Common myeloid progenitor, CD34-positive (primary cell): ENCODE measurements at places on chromosomes 11 and 22.
A peak's percentile ranks its signal among the peaks of the same experiment; 100 is the strongest.

GRCh38 chr11:23746896-23747295 is 750.0 kb upstream of the LUZP2 start:
- no peak for DNase-seq
- no peaks in the 10 kb centered on the region for H3K27me3 ChIP-seq
- no peaks in the 10 kb centered on the region for H3K36me3 ChIP-seq

DNA sequence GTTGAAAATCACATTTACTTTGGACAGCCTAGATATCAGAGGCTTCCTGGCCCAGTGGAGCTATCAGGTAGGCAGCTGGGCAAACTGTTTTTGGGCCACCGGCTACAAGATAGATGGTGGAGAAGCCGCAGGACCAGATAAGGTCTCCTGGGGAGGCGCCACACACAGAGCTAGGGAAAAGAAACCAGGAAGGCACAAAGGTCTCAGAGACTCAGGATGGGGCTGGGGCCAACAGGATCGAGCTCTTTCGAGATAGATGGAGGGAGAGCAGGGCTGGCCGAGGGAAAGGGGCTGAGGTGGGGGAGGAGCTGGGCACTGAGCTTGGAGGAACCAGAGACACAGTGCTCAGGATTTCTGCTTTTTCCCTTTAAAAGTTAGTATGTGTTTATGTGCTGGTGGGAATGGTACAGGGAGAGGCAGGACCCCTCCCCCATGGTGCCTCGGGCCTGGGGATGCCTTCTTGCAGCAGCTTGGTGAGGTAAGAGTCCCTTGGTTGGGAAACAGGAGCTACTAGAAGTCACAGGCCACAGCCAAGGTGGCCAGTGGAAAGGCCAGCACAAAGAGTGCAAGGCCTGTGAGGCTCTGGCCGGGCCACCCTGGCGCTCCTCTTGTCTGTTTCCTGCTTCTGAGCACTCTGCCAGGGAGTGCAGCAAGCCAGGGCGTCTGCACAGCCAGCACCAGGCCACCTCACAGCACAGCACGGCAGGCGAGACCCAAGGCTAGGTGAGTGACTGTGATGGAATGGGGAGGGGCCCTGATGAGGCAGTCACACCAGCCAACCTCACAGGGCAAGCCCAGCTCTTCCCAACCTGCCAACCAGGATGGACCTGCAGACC is 11.5 kb upstream of the NAP1L4 start:
- no peaks in the 10 kb centered on the region for H3K4me1 ChIP-seq
- no peak overlapping the region for H3K27ac ChIP-seq
- no peak overlapping the region for H3K4me3 ChIP-seq
- no peak for DNase-seq
- H3K36me3 ChIP-seq = peaks cover 66% of the 10 kb centered on the region

GRCh38 chr11:40281052-40281580 is 1178.3 kb downstream of the LRRC4C start:
- peak overlapping the region; percentile 79 for H3K27ac ChIP-seq
- peak; percentile 66 for DNase-seq
- no peak overlapping the region for H3K4me3 ChIP-seq
- no peaks in the 10 kb centered on the region for H3K27me3 ChIP-seq

GRCh38 chr22:24407278-24407665 is 20.1 kb upstream of the ADORA2A start:
- no peak overlapping the region for H3K27ac ChIP-seq
- H3K4me1 ChIP-seq = no peaks in the 10 kb centered on the region
- no peaks in the 10 kb centered on the region for H3K27me3 ChIP-seq
- H3K4me3 ChIP-seq = no peak overlapping the region

- no peaks in the 10 kb centered on the region for H3K36me3 ChIP-seq
- no peak for DNase-seq
- H3K27me3 ChIP-seq = no peaks in the 10 kb centered on the region
- H3K4me1 ChIP-seq = no peaks in the 10 kb centered on the region
- H3K4me3 ChIP-seq = no peak overlapping the region
- H3K27ac ChIP-seq = no peak overlapping the region
Observed at GRCh38 chr11:79265756-79266322, 175.0 kb downstream of the TENM4 start.

- H3K27me3 ChIP-seq = no peaks in the 10 kb centered on the region
- H3K27ac ChIP-seq = peak overlapping the region; percentile 77
- DNase-seq = no peak
- peak overlapping the region; percentile 68 for H3K4me3 ChIP-seq
- peaks cover 57% of the 10 kb centered on the region for H3K4me1 ChIP-seq
Observed at GRCh38 chr22:38315823-38316363, 1.3 kb downstream of the CSNK1E start.

DNA sequence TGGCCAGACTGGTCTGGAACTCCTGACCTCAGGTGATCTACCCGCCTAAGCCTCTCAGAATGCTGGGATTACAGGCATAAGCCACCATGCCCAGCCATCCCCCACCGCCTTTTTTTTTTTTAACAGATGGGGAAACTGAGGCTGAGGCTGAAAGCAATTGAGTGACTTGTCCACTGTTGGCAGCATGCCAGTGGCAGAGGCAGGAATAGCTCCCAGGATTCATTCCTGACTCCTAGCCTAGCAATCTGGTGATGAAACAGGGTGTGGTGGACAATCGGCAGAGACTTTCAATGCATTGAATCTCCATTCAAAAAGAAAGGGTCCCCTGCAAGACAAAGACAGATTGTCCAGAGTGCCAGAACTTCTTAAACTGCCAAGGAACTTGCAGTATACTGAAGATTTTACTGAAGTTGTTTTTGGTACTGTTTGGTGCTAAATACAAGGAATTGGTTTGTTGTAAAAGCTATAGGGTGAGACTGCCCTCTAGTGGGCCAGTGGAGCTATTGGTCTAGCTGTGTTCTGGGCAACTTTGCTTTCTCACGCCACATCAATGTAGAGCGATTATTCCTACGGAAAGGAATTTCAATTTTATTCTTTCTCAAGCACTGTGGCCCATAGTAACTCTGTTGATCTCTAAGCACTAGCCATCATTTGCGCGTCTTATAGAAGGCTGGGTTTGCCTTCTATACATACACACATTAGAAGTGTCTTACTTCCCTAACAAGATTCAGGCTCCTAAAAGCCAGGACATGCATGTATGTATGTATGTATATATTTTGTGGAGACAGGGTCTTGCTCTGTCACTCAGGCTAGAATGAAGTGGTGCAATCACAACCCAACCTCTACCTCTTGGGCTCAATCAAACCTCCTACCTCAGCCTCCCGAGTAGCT is 21.0 kb downstream of the C22orf31 start:
- no peaks in the 10 kb centered on the region for H3K27me3 ChIP-seq
- peak; percentile 86 for DNase-seq
- H3K27ac ChIP-seq = no peak overlapping the region
- H3K36me3 ChIP-seq = peaks cover 3% of the 10 kb centered on the region
- H3K4me3 ChIP-seq = no peak overlapping the region

DNA sequence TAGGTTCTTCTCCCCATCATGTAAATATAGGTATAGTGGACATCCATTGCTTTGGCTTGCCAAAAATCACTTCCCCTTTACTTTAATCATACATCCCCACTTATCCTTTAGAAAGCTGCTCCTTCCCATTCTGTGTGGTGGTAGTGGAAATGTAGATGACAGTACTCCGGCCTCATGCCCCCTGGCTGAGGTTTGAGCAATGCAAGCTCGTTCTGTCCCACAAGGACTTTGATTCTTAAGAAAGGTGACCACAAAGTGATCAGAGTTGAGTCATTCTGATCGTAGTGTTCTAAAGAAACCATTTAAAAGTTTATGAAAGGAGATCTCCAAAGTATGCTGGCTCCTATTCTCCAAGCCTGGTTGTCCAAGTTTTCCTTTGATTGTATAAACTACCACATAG is 10.9 kb downstream of the TUG1 start:
- H3K36me3 ChIP-seq = peaks cover 8% of the 10 kb centered on the region
- H3K4me3 ChIP-seq = no peak overlapping the region
- no peak for DNase-seq
- H3K4me1 ChIP-seq = no peaks in the 10 kb centered on the region

GRCh38 chr11:115580416-115580815 is 76.2 kb upstream of the CADM1 start:
- peaks cover 3% of the 10 kb centered on the region for H3K27me3 ChIP-seq
- H3K4me3 ChIP-seq = no peak overlapping the region
- no peaks in the 10 kb centered on the region for H3K36me3 ChIP-seq
- no peak overlapping the region for H3K27ac ChIP-seq

DNA sequence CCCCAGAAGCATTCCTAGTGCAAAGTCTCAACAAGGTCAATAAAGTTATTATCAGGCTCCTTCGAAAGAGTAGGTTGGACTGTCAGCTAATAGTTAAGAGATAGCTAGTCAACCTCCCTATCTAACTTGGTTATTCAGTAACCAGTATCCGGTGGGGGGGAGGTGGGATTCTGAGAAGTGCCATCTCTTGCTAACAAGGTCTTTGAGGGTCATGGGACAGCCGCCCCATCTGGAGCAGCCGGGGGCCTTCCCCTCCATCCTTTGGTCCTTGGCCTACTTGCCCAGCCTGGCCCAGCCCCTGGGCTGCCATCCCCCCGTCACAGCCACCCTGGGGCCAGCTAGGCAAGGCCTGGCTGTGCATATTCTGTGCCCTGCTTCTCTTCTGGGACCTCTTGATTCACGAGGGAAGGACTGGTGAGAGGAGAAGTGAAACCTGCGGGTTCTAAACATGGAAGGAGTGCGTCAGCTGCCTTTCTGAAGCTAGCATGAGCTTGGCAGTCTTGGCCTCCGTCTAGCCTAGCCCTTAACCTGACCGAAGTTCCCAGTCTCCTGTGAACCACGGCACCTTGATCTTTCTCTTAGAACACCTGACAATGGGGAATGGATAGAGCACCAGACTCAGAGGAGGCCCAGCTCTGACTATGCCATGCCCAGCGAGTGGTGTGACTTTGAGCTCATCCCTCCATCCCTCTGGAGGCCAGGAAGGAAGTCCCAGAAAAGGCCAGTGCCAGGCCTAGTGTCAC is 9.3 kb downstream of the SLC37A2 start:
- peaks cover 2% of the 10 kb centered on the region for H3K27me3 ChIP-seq
- no peak overlapping the region for H3K4me3 ChIP-seq
- H3K27ac ChIP-seq = no peak overlapping the region
- H3K36me3 ChIP-seq = no peaks in the 10 kb centered on the region
- DNase-seq = no peak

DNA sequence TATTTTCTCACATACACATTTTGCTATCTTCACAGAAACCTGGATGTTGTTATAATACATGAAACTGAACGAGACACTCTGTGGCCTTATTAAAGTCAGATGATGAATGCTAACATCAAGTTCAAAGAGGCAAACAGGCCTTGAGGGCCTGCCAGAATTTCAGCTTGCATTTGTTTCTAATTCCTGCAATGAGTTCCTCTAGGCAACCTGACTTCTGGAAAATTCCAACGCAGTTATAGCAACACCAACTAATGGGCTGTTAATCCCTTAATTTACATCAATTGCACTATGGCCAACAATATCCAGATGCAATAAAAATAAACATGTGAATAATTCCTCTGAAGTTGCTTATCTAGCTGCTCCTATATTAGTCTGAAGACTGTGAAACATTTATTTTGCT is 19.1 kb downstream of the PAX6 start:
- DNase-seq = no peak
- H3K36me3 ChIP-seq = no peaks in the 10 kb centered on the region
- H3K4me1 ChIP-seq = no peaks in the 10 kb centered on the region

DNA sequence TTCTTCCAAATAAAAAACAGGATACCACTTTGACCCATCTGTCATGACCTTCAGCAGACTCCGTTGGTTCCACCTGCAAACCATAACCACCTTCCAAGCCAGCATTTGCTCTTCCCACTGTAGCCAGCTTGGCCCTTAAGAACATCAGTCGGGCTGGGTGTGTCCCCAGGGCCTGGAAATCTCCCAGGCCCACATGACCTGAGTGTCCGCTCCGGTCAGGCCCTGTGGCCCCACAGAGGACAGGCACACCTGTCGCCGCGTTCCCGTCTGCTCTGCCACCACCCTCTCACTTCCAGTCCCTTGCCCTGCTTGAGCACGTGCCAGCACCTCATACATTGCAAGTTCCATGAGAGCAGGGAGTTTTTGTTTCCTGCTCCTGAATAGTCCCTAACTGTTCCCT is 65.7 kb upstream of the PITPNB start:
- H3K27me3 ChIP-seq = no peaks in the 10 kb centered on the region
- H3K4me3 ChIP-seq = no peak overlapping the region
- no peak for DNase-seq
- H3K36me3 ChIP-seq = peaks cover 6% of the 10 kb centered on the region

GRCh38 chr11:109153836-109154235 is 268.2 kb upstream of the C11orf87 start:
- H3K27me3 ChIP-seq = no peaks in the 10 kb centered on the region
- no peak overlapping the region for H3K4me3 ChIP-seq

- no peaks in the 10 kb centered on the region for H3K27me3 ChIP-seq
- peaks cover 15% of the 10 kb centered on the region for H3K36me3 ChIP-seq
- DNase-seq = no peak
- no peak overlapping the region for H3K4me3 ChIP-seq
- no peak overlapping the region for H3K27ac ChIP-seq
Observed at GRCh38 chr11:121086866-121087265, 14.2 kb upstream of the TECTA start.

DNA sequence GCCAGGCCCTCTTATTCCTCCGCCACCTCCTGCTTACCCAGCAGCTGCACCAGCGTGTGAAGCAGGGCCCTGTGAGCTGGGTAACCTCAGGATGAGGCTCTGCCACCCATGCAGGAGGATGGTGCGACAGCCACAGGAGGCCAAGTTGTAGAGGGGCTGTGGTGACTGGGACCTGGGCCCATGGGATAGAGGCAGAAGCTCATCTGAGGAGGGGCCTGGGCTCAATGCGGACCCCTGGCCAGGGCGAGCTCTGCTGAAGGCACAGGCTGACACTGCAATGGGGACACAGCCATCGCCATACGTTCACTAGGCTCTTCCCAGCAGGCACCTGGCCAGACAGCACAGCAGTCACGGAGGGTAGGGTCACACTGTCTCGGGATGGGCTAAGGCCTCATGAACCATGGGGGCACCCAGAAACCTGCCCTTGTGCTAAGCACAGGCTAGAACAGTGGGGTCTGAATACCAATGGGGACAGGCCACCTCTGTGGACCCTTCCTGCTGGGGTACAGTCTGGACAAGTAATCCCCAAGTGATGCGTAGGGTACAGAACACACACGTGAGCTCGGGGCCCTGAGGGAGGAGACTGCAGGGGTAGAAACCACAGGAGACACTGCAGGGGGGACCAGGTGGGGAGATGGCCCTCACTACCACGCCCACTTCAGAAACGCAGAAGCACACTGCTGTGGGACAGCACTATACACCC is 35.3 kb downstream of the GNB1L start:
- H3K4me1 ChIP-seq = no peaks in the 10 kb centered on the region
- H3K27ac ChIP-seq = no peak overlapping the region
- no peaks in the 10 kb centered on the region for H3K36me3 ChIP-seq
- no peak overlapping the region for H3K4me3 ChIP-seq
